Activated naive CD4-positive, alpha-beta T cell treated with anti-CD3 and anti-CD28 coated beads, Interleukin-2, amount 10 ng/mL, durations not matched to agents 5 hours and 36 hours (primary cell): ENCODE measurements at places on chromosomes 2 and 18. TPM values are rescaled to one million over a fixed set of nuclear protein-coding genes. Genes with fewer than 3 reads are reported as not detected.

The EFEMP1 gene
- total RNA-seq: not detected

The ADD2 gene
- total RNA-seq: 18.6 TPM

The MAPRE3 gene
- 1.6 TPM for total RNA-seq

The FAM228B gene
- total RNA-seq: 10.1 TPM
